NCI-H1930 (cell line): ENCODE measurements at places on chromosomes 4 and X.

DNA sequence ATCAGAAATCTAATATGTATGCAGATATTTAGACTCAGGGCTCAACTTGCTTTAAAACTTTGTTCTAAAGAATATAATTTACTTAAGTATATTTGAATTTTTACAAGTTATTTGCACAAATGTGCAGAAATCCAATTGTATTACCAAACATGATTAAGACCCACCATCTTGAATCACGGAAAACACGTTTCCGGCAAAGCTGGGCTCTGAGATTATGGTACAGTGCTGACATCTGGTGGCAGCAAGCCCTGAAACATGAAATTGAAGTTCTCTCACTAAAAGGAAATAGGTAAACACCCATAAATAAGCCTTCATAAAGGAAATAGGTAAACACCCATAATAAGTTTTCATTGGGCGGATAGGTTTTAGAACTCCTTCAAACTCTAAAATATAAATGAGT is 98.3 kb upstream of the MAOA start:
- peak; percentile 0 for DNase-seq

DNA sequence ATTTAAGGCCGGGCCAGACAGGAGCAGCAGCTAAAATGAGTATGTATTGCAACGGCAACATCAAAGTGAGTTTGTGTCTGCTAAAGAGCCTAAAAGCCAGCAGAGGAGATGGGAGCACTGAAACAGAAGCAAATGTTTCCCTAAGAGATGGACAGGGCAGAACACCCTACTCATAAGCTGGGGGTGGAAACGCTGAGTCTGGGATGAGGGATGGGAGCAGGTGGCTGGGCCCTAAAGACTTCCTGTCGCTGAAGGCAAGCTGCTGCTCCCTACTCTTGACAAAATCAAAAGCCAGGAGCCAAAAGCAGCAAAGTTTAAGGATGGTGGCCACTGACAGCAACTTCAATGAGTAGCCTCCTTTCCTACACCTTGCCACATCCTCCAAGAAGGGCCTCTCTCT is 40.6 kb upstream of the NAP1L5 start:
- DNase-seq: no peak

GRCh38 chr4:39763714-39764572 is 66.0 kb downstream of the UBE2K start:
- no peak for DNase-seq

GRCh38 chr4:88448889-88449288 is 8.0 kb upstream of the HERC5 start:
- DNase-seq: no peak

- no peak for DNase-seq
These were observed 107.8 kb upstream of the MCF2 start for GRCh38 chrX:139815771-139816170.

- DNase-seq: no peak
These were observed 16.4 kb downstream of the PRKG2 start for GRCh38 chr4:81198609-81199008.

GRCh38 chrX:129576539-129576938 is 36.5 kb downstream of the OCRL start:
- no peak for DNase-seq

DNA sequence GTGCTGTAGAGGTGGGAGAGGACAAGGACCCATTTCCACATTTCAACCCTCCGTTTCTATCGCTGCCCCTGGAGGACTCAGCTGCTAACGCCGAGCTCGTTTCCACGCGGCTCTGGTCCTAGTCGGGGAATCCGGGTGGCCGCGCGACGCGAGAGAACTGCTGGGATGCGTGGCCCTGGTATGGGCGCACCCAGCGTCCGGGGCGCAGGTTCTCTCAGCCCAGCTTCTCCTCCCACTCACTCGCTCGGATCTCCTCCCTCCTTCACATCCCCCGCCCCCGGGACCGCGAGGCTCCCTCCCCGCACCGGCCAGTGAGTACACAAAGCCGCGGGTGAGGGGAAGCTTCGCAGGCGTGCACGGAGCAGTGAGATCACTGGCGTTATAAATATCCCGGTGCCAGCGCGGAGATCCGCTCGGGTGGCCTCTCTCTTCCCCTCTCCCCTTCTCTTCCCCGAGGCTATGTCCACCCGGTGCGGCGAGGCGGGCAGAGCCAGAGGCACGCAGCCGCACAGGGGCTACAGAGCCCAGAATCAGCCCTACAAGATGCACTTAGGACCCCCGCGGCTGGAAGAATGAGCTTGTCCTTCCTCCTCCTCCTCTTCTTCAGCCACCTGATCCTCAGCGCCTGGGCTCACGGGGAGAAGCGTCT is at the start of gene FGF5:
TSS of gene FGF5 (plus strand) at position 412 of the 649 bp plus-strand sequence. CDS start at position 573, 161 bp downstream.
- DNase-seq: peak; percentile 43
